ENCODE measurements at places on chromosomes 5 and 9.

GRCh38 chr5:133348406-133348805, 263.9 kb downstream of the FSTL4 start:
- DNase-seq = no peak

- DNase-seq = no peak
Observed at GRCh38 chr5:74094096-74094781, 468.2 kb downstream of the ARHGEF28 start.

DNA sequence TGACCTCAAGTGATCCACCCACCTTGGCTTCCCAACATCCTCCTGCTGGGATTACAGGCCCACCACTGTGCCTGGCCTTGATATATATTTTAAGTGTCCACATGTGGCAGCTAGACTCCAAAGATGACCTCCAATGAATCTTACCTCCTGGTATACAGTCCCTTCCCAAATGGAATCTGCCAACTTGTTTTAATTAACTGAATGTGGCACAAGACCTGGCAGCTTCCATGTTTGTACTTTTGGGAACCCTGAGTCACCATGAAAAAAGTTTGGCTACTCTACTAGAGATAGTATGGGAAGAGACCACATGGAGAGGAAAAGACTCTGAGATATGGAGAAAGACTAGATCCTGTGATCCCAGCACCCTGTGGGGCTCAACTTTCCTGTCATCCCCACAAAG, 42.5 kb downstream of the CCL28 start:
- DNase-seq = no peak

DNA sequence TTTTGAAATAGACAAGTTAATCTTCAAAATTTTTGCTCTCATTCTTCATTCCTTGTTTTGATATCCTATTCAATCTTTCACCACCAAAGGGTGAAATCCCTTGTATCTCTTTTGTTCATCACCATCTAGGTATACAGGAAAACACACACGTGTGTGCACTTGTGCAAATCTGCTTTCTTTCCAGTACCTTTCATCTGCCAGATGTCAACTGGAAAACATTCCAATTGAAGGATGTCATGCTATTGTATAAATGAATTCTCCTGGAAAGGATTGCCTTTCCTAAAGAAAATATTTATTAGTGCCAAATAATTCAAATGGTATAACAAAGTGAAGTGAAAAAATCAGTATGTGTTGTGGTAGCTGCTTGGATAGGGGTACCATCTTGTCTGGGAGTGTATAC, 123.7 kb downstream of the RANBP17 start:
- no peak for DNase-seq

GRCh38 chr9:113533335-113534225, 70.1 kb downstream of the RGS3 start:
- no peak for DNase-seq

DNA sequence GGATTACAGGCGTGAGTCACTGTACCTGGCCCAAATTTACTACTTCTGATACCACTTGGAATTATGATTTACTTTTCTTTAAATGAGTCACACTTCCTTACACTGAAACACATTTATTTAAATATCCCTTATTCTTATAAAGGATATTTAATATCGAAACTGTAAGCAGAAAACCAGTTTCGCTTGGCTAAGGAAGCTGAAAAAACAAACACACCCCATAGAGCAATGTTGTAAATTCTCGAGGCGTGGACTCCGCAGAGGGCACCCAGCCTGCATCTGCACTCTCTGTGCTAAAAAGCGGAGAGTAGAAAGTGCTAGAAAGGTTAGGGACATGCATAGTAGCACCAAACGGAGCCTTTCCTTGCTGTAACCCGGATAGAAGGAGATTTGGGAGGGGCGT, 86.5 kb downstream of the HMCN2 start:
- DNase-seq = no peak

DNA sequence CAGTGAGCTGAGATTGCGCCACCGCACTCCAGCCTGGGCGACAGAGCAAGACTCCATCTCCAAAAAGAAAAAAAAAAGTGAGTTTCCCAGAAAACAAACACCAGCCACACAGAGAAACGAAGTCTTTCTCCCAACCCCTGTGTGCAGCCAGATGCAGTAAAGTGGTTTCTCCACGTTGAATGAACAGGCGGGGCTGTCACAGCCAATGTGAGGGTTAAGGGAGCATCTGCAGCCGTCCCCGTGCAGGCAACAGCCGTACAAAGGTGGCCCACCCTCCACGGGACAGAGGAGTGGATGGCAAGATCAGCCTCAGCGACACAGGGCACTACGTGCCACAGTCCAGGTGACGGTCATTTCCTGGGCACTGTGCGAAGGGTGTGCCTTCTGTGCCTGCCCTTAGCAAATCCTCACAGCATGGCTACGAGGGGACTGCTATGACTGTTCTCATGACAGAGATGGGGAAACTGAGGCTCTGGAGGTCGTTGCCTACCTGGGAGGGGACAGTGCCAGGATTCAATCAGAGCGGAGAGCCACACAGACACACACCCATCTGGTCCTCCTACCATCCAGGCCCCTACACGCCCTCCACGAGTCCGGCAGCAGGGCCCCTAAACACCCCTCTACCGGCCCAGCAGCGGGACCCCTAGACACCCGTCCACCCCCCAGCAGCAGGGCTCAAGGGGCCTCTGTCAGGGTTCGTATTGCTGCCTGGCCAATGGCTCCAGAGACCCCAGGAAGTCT, 2.3 kb downstream of the VAV2 start:
- no peak for DNase-seq

DNA sequence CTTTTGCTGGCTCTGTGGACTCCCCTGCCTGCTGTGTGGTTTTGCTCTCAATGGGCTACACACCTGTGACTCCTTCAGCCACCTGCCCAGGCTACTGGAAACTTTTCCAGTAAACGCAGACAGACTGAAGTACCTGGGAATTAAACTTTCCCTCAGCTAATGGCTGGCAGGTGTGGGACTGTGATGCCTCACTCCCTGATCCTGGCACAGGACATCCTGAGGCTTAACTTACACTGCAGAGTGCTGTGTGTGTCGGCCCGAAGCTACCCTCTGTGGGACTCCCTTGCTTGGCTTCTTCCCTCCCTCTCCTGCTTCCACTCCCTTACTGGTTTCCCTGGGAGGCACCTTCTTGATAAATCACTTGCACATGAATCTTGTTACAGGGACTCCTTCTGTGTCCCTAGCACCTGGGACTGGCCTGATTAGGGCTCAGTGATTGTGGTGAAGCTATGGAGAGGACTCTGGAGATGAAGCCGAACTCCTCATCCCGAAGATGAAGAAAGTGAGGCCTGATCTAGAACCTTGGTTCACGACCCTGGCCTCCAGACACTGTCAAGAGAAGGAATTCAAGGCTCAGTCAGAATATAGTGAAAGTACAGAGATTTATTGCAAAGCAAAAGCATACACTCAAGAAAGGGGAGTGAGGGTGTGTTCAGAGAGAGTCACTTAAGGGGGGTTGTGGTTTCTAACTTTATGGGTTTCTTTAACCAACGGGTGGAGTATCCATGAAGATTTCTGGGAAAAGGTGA, 113.4 kb upstream of the ALDH1B1 start:
- no peak for DNase-seq

- no peak for DNase-seq
Observed at GRCh38 chr5:181181650-181182565, 23.1 kb downstream of the TRIM7 start.

- peak; percentile 95 for DNase-seq
Observed at GRCh38 chr9:72586388-72587130, 65.2 kb downstream of the TMC1 start.

DNA sequence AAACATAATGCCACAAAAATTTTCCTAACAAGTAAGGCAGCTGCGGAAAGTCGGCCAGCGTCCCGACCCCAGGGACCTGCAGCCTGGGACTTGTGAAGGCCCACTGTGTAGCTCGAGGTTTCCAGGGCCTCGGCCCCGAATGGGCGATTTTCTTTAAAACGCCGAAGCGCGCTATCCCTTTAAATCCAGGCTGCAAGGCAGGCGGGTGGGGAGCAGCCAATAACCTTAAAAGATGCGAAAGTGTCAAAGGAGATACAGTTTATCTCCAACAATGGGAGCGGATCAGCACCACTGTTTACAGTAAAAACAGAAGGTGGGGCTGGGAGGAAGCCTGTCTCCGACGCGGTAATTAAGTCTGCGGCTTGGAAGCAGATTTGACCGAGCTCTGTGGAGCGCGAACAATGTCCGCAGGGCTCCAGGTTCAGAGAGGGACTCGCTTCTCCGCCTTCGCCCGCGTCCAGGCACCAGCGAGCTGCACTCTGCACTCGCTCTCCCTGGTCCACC, 1.7 kb upstream of the ZSWIM6 start:
- DNase-seq = no peak

DNA sequence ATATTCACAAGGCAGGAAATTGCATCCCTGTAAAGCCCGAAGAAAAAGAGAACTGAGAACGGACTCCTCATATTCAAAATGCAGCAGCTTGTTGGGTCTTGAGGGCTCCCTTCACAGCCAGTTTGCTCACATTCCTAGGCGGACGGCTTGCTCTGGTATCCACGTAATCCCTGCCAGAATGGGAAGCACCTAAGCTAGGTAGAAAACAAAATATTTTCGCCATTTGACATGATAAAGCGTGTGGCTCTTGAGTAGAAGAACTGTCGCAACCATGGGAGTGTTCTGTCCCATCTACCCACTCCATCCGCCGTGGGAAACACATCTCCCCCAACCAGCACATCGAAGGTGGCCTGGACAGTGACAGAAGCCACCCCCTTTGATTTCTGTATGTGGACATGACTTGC, 183.1 kb downstream of the GAS1 start:
- DNase-seq = no peak

GRCh38 chr5:119515192-119515591, 62.9 kb downstream of the HSD17B4 start:
- no peak for DNase-seq

DNA sequence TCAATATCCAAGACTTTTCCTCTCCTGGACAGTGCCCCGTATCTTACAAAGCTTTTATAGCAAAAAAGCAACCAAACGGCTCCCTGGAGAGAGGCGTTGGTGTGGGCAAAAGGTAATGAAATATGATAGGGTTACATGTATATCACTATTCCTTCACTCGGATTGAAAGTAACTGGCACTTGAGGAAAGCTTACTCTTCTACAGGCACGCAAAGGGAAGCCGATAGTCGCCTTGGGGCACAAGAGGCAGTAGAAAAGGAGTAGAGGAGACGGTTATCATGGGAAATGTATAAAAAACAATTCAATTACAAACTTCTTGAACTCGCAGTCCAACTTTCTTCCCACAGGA, 1.1 kb downstream of the DIAPH1 start:
- no peak for DNase-seq

GRCh38 chr5:111685969-111686368, 71.0 kb downstream of the NREP start:
- no peak for DNase-seq

DNA sequence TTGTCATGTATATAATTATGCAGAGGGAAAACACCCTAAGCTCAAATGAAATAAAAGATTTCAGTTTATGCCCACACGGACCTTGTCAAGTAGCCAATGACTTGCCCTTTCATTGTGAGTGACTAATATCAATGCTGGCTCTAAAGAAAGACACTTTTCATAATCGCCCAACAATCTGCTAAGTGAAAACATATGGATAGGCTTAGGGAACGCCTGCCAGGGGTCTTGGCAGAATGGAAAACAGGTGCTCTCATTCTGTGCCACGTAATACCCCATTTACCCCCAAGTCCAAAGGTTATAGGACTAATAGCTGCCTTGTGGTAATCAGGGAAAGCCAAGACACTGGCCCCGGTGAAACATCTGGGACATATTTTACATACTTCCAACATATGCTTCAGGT, 157.7 kb downstream of the SLF1 start:
- no peak for DNase-seq

GRCh38 chr5:141441571-141442170, 11.4 kb downstream of the PCDHGA12 start:
- no peak for DNase-seq

GRCh38 chr5:32193591-32193990, 19.5 kb upstream of the GOLPH3 start:
- peak; percentile 96 for DNase-seq

- peak; percentile 33 for DNase-seq
Observed at GRCh38 chr9:87662808-87663528, 63.0 kb upstream of the CTSL start.

DNA sequence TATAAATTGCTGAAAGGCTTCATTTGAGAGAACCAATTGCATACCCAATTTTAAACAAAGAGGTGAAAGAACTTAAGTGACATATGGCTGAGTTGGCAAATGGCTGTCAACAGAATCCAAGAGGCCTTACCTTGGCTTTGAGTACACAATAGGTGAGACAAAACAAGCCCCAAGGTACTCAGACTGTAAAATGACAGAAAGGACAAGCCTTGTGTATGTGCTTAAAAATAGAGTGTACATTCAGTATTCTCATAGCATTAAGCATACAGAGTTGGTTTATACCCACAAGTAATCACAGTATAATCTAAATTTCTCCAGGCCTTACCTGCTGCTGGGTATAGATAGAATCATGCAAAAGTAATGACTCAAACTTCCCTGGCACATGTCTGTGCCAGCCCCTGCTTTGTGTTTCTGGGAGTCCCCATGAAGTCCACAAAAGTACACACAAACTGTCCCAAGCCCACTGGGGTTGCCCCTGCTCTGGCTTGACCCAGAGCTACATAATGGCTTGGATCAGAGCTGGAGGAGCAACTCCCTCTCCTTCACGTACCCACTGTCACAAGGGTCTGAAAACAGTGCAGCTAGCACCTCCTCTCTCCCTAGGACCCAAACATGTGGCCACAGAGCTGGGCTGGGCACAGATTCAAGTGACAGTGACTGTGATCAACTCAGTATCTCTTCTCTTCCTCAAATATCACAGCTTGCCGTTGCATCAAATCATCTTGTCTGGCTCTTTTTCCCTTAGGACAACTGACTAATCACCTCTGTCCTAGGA, 250.8 kb downstream of the ENC1 start:
- DNase-seq = no peak

GRCh38 chr9:13128266-13128860, 151.1 kb downstream of the MPDZ start:
- no peak for DNase-seq

GRCh38 chr9:109931623-109932022, 151.6 kb downstream of the PALM2AKAP2 start:
- DNase-seq = no peak

DNA sequence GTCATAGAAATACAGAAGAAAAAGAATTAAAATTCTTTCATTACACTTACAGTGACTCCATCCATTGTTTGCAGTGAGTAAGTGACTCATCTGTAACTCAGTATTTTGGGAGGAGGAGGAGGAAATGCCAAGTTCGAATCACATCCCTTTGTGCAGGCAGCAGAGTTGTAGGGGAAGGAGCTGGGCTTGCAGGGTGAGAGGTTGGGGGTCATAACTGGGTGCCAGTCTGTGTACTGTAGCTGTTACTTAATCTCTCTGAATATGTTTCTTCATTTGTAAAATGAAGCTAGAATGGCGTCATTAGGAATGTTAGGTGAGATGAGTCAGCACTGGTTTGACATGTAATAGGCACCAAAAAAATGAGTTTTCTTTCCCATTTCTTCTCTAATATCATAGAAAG, 235.7 kb upstream of the ADAMTSL1 start:
- no peak for DNase-seq

GRCh38 chr5:102617191-102618187, 118.7 kb upstream of the SLCO6A1 start:
- DNase-seq = no peak

DNA sequence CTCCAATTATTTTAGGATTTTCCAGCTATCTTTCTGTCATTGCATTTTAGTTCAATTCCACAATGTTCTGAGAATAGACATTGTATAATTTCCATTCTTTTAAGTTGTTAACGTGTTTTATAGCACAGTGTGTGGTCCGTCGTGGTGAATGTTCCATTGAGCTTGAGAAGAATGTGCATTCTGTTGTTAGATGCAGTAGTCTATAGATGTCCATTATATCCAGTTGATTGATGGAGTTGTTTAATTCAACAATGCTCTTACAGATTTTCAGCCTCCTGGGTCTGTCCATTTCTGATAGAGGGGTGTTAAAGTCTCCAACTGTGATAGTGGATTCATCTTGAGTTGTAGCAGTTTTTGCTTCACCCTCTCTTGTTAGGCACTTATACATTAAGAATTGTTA, 1587.7 kb upstream of the NUDT12 start:
- DNase-seq = no peak
